ENCODE measurements at places on chromosomes 11 and 22.

DNA sequence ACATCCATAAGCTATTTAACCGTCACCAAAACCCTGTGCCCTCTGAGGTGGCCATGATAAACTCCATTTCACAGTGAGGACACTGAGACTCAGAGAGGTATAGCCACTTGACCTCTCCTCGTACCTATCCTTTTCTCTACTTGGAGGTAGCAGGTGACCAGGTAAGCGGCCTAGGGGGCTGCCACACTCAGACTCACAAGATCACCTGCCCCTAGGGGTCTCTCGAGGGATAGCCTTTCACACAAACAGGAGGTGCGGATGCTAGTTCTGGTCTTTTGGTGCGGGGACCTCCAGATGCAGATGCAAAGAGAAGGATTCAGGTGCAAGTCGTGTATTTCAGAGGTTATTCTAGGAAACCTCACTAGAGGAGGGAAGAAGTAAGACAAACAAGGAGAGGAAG lies 14.6 kb downstream of the MS4A18 start:
- no peak for DNase-seq

DNA sequence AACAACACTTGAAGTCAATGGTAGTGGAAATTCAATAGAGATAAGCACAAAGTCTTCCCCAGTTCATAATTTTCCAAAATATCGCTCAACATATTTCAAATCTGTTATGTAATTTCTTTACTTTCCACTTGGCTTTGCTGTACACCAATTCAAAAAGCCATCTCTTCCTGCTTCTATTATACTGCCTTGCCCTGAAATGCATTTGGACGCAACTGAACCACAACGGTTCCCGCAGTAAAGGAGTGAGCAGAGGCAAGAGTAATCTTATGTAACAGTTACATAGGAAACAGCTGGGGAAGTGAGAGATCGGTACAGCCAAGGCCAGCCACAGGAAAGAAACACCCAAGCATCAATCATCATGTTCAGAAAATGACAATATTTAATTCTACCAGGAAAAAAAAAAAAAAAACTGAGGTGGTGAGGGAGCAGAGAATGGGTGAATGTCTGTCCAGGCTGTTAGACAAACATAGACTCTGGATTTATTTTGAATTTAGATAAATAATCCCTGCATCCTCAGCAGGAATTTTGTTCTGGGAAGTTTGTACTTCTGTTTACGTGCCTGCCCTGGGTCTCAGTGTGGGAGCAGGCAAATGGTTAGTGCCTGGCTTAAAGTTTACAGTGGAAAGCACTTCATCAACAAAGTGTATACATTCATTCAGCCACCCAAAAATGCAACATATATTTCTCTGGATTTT lies 392.2 kb downstream of the ETS1 start:
- DNase-seq = no peak

DNA sequence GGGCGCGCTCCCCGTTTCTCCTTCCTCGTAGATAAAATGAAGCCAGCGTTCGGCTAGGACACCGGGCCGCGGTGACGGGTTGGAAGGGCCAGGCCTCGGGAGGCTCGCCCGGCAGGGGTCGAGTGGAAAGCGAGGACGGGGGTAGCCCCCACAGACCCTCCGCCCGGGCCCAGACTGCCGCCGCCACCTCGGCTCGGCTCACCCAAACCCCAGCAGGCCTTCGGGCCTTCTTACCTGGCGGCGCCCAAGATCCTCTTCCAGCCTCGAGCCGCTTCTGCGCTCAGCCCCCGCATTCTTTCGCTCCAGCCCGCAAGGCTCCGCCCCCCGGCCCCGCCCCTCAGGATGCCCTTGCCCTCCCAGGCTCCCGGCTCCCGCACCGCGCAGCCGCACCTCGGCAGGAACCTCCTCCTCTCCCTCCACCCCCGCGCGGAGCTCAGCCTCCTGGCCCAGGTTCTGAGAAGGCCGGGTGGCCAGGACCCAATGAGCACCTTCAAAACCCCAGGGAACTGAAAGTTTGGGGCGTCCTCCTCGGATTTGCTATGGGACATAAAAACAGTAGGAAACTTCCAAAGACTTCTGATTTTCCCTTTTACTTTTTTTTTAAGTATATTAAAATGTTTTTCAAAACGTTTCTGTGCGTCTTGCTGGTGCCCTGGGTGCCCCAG lies at the start of gene CD59:
Gene CD59, minus strand, starts transcription at position 276 of the 665 bp plus-strand sequence. CDS start 13,978 bp downstream, outside the sequence.
- DNase-seq = peak; percentile 86

GRCh38 chr11:132231656-132232347 lies 861.4 kb downstream of the NTM start:
- DNase-seq = no peak

DNA sequence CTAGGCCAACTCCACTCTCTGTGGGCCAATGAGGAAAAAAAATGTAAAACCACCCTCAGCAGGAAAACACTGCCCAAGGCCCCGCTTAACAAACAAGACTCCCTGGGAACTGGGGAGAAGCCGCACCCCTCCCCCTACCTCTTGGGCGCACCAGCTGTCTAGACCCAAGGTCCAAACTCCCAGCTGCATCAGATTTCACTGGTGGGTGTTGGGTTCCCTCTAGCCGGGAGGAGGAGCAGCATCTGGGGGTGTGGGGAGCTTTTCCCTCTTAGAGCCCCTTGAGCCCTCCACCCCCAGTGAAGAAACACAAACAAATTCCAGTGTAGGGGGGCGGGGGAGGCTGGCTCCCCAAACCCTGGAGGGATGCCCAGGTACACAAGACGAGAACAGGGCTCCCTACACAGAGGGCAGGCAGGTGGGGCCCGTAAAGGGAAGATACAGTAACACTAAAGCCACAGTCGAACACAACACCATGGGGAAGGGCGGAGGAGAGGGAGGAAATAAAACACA lies 64.9 kb downstream of the NECTIN1 start:
- DNase-seq = no peak

- no peak for DNase-seq
Observed at GRCh38 chr11:78773077-78773476, 198.4 kb upstream of the NARS2 start.

GRCh38 chr11:9574622-9575259 lies 1.3 kb downstream of the WEE1 start:
- DNase-seq = no peak

- no peak for DNase-seq
Observed at GRCh38 chr11:6664551-6664950, 8.9 kb upstream of the DCHS1 start.

DNA sequence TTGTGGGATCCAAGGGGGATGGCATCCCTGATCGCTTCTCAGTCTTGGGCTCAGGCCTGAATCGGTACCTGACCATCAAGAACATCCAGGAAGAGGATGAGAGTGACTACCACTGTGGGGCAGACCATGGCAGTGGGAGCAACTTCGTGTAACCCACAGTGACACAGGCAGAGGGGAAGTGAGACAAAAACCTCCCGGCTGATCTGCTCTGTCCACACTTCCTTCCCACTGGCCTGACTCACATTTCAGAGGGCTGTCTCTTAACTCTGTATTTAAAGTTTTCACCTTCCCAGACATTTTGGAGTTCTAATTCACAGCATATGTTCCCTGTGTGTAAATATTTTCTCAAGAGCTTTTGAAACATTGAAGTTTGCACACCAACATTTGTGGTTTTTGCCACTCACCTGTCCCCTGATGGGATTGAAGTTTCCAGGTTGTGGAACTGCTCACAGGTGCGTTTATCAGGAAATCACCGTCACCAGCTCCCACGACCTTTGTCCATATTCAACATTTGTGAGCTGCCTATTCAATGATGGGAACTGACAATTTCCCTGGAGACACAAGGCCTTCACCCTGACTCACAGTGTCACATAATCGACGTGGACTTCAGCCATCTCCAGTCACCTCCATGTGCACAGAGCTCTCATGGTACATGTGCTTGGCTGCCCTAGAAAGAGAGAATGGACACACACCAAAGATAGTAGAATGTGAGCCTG lies 99.2 kb downstream of the VPREB1 start:
- no peak for DNase-seq

- no peak for DNase-seq
Observed at GRCh38 chr22:32218470-32218869, 13.6 kb upstream of the RFPL2 start.

GRCh38 chr22:49344161-49344560 lies 483.5 kb downstream of the BRD1 start:
- no peak for DNase-seq

- DNase-seq = no peak
Observed at GRCh38 chr11:24521601-24522000, 24.7 kb downstream of the LUZP2 start.

GRCh38 chr11:130359419-130359818 lies 44.7 kb upstream of the ZBTB44 start:
- no peak for DNase-seq

GRCh38 chr11:122617297-122617696 lies 38.2 kb upstream of the UBASH3B start:
- no peak for DNase-seq

DNA sequence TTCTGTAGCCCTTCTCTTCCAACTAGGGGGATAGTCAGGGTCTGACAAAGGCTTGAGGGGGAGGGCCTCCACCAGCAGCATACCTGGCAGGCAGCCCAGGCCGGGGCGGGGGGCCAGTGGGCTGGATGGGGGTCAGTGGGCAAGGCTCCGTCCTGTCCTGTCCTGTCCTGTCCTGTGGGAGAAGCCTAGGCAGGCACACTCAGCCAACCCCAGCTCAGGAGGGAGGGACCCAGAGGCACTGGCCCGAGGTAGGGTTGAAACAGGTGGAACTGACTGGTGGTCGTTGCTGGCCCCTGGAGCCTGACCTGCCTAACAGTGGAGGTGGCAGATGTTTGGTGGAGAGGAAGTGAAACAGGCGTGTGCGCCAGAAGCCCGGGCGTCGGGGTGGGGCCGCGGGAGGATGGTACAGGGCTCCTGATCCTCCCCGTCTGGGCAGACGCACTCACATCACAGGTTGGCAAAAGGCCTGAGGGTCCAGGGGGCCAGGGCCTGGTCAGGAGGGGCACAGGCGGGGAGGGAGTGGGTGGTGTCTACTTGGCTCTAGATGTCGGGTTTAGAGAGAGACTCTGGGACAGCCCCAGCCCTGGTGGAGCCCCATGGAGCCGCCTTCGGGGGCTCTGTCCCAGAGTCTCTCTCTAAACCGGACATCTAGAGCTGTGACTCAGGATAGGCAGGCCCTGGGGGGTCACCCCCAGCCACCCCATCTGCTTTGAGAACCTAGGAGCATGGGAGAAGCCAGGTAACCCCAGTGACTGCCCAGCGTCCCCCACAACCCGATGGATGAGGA lies 32.5 kb upstream of the GRAMD4 start:
- DNase-seq = no peak

DNA sequence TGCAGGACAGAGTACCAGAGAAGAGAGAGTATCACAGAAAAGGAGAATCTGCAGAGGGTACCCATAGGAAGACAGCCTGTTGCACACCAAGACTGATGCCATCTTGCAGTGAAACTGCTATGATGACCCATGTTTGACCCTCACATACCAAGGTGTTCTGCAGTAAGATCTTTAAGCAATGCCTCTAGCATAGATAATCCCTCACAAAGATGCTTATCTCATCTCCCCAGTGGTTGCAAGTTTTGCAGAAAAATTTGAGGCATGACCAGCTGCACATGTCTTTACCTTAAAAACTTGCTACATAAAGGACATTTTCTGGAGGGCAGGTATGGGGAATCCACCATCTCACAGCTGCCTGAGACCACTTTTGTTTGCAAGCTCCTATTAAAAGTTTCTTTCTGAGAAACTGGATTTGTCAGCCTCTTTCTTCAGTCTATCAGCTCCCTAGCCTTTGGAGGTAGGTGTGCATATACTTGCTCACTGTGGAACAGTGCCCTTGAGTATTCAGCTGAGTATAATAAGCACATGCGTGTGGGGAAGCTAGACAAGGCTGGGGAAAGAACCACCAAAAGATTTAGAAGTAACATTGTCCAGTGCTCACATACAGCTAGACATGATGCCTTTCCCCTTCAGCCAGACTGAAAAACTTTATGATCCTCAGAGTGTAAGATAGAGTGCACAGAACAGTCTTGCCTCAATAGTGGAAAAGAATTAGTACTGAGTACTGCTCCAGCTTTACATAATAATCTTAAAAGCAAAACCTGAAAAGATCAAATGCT lies 100.3 kb upstream of the TEAD1 start:
- DNase-seq = no peak

DNA sequence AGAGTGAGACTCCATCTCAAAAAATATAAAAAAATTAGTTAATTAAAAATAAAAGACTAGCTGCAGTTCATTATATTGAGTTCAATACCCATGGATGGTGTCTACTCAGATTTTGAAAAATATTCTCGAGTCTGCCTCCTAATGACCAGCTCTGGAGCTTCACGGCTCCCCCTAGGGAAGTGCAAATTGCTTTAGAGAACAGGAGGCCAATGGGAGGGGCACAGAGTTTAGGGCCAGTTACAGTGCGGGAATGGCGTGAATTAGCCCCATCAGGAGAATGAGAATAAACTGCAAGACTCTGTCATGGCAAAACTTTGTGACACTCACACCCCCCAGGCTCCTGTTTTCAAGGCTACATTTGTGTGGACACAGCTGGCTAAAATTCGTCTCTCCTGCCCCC lies 4.6 kb downstream of the FGF4 start:
- no peak for DNase-seq

DNA sequence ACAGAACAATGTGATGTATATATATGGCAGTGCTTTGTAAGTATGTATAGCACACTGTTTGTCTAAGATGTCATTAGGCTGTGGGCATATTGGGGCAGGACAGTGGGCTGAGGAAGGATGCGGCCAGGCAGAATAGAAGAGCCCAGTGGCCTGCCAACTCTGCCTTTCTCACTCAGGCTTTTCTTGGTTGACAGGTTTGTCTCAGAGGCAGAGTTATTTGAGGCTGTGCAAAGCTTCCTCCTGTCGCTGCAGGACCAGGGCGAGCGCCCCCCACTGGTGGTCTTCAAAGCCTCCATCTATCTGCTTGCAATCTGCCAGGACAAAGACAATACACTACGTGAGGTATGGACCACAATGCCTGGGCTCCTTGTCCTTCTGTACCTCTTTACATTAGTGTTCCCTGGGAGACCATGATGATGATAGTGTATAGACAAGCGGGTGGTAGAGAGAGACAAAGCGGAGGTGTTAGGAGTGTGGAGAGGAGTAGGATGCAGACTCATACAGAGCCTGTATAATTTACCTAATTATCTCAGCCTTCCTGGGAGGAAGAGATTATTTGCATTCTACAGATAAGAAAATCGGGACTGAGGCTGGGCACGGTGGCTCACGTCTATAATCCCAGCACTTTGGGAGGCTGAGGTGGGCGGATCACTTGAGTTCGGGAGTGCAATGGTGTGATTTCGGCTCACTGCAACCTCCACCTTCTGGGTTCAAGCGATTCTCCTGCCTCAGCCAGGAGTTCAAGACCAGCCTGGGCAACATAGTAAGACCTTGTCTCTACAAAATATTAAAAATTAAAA lies 37.3 kb upstream of the CCDC134 start:
- DNase-seq = no peak

GRCh38 chr11:84902445-84902844 lies 724.7 kb downstream of the DLG2 start:
- DNase-seq = no peak

GRCh38 chr11:73995731-73996130 lies 13.1 kb upstream of the UCP2 start:
- no peak for DNase-seq

DNA sequence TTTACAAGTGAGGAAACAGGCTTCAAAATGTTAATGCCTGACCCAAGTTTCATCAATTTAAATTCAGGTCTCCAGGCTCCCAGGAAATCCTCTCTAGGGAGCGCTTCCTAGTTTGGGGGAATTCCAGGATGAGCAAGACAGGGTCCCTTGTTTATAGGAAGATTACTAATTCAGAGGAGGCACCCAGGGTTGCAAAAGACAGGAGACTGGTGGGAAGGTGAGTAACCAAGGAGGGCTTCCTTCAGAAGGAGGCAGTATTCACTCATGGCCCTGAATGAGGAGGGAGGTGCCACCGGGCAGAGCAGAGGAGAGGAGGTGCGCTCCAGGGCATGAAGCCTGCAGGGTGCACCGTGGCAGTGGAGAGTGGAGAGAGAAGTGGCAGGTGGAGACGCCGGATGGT lies 1.6 kb downstream of the TMEM132A start:
- DNase-seq = no peak
